Right atrium auricular region (tissue), 2 donors: ENCODE measurements at places on chromosomes 2 and 18. TPM values are rescaled to one million over a fixed set of nuclear protein-coding genes. Genes with fewer than 3 reads are reported as not detected.

SPATA3 gene
- total RNA-seq, result not detected

DNA sequence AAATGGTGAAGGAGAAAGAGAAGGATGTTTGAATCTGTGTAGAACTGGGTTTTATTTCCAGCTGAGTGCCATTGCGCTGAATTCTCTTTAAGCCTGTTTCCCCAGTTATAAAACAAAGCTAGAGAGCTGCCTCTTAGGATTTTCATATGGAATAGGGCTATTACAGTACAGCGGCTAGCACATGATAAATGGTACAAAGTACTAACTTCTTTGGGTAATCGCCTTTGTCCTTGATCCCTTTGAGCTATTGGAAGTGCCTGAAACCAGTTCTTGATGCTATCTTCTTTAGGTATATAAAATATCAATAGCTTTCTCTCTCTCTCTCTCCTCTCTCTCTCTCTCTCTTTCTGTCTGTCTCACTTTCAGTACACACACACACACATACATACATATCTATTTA lies 71.3 kb downstream of the SOX11 start:
- H3K27ac ChIP-seq, result no peak overlapping the region
- H3K4me1 ChIP-seq, result no peaks in the 10 kb centered on the region
- H3K4me3 ChIP-seq, result no peak overlapping the region
- H3K36me3 ChIP-seq, result no peaks in the 10 kb centered on the region
- no peak for DNase-seq
- no peaks in the 10 kb centered on the region for H3K27me3 ChIP-seq

GRCh38 chr2:112876971-112877361 lies 34.0 kb upstream of the IL37 start:
- H3K4me3 ChIP-seq, result no peak overlapping the region
- H3K27ac ChIP-seq, result no peak overlapping the region
- H3K4me1 ChIP-seq, result no peaks in the 10 kb centered on the region

GRCh38 chr18:22309191-22309590 lies 108.5 kb downstream of the CTAGE1 start:
- H3K27ac ChIP-seq, result no peak overlapping the region
- H3K36me3 ChIP-seq, result no peaks in the 10 kb centered on the region
- DNase-seq, result no peak

DNA sequence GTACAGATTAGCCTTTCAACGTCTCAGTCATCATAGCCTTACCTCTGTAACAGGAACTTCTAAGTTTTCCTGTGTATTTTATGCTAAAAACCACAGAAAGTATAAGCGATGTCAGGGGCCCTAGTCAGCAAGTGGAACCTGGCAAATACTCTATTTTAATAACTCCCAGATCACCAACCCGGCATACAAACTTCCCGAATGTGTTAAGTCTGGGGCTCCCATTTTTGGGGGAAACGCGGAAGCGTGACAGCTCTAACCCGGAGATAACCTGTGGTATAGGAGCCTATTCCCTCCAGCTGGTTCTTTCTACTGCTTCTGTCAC lies 574 bp downstream of the NIFK start:
- peak overlapping the region; percentile 91 for H3K4me3 ChIP-seq
- H3K27ac ChIP-seq, result peak overlapping the region; percentile 53
- no peaks in the 10 kb centered on the region for H3K27me3 ChIP-seq
- DNase-seq, result no peak
- H3K36me3 ChIP-seq, result peaks cover 20% of the 10 kb centered on the region
